HL-60 (cell line): ENCODE measurements at places on chromosomes 11 and 22.
A peak's percentile ranks its signal among the peaks of the same experiment; 100 is the strongest.

DNA sequence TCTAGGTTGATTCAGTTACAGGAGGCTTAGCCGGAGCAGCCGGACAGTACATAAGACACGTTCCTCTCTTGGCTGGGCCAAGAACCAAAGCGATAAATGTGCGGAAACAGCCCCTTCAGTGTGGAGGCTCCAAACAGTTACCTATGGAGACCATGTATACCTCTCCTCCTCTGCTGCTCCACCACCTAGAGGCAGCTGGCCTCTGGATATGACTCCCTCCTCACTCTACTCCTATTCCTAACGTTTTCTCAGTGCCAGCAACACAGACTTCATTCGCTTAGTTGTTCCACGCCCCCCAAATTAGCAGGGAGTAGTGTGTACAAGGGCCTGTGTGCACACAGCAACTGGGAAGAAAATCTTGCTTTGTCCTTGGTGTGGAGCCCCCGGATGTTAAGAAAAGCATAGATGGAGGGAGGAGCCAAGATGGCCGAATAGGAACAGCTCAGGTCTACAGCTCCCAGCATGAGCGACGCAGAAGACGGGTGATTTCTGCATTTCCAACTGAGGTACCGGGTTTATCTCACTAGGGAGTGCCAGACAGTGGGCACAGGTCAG lies 362.3 kb upstream of the KIRREL3 start:
- no peak for DNase-seq

- peak; percentile 73 for DNase-seq
These were observed 17.5 kb downstream of the IL17RA start for GRCh38 chr22:17102297-17102667.

GRCh38 chr11:36865846-36866245 lies 267.8 kb upstream of the RAG2 start:
- no peak for DNase-seq

GRCh38 chr11:102669664-102670063 lies 35.9 kb downstream of the MMP27 start:
- DNase-seq: no peak

DNA sequence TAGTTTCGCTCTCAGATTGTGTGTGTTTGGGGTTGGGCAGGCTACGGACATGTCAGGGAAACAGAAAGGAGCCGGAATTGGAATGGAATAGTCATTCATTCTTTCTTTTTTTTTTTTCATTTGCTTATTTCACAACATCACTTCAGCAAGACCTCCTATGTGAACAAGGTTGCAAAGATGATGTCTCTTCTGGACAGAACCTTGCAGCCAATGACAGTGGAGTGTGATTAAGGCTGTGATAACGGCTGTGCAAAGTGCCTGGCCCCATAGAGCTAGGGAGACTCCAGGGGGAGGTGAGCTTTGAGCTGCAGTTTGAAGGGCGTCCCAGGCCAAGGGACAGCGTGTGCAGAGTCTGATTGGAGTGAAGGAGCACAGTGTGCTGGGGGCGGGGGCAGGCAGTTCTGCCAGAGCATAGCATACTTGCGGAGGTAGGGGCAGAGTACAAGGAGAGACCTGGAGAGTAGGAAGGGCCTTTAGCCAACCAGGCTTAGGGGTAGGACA lies 3.4 kb downstream of the TIGD3 start:
- no peak for DNase-seq

- peak; percentile 6 for DNase-seq
These were observed 71.9 kb upstream of the GRAMD1B start for GRCh38 chr11:123357990-123358827.

- DNase-seq: no peak
These were observed 127.2 kb upstream of the ALX4 start for GRCh38 chr11:44437122-44437521.

DNA sequence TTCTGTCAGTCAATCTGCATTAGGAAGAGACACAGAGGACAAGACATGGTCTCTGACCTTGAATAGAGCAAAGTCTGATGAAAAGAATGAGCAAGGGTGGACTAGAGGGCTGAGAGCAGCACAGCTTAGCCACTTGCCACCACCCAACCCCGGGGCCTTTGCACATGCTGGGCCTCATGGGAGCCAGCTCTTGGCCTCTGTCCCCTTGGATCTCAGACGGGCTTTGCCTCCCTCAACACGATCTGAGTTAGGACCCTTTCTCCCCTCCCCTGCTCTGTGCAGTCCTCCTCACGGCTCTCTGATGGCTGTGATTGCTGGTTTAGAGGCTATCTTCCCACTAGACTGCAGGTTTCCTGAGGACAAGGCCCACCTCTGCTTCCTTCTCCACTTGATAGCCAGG lies 131.6 kb upstream of the B3GAT1 start:
- DNase-seq: no peak

GRCh38 chr11:539971-540481 lies 2.7 kb downstream of the LRRC56 start:
- DNase-seq: no peak

GRCh38 chr22:34278121-34278520 lies 357.8 kb upstream of the LARGE1 start:
- DNase-seq: no peak

DNA sequence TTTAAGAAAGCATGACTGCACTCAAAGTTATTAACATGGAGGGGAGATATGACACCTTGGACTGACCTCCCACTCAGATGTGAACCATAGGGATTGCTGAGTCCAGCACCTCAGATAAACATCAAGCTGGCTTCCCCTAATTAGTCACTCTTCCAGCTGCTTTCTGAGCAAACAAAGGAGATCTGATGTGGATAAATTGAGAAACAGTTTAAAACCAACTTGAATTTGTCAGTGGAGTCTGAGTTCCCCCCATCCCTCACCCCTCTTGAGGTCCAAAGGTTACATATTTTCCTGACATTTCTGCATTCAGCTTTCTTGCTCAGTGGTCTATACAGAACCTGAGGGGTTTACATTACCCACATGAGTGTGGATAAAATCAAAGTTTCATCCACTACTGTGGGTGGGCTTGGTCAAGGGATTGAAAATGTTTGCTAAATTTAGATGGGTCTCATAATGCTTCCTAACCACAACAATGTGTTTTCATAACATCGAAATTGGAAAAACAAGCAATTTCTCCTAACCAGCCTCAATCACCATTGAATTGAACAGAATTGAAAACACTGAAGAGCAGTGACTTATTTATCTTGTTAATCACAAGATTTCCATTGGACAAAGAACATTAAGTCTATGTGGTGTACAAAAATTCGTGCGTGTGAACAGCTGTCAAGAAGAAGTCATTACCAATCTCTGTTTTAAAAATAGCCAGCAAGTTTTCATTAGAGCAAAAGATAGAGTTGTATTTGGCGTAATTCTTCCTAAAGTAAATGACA lies 292.3 kb downstream of the METTL15 start:
- no peak for DNase-seq

- no peak for DNase-seq
These were observed 362.7 kb upstream of the DDI1 start for GRCh38 chr11:103673773-103674172.

GRCh38 chr11:58999291-58999680 lies 60.0 kb downstream of the GLYATL1 start:
- peak; percentile 11 for DNase-seq

DNA sequence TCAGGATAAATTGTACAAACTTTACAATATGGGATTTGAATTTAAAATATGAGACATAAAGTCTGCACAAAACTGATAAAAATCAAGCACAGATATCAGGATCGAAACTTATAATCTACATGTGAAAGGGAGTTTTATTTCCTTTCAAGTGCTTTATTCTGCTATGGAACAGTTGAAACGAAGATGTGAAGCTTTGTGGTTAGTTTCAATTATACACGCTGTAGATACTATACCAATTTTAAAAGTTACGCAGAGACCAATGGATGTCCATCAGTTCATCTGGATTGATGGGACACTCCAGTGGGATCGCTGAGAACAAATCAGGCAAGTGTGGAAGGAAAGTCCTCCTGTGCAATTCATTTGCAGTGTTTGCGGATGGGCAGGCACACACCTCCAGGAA lies 34.5 kb upstream of the CAT start:
- no peak for DNase-seq
